Endothelial cell (in vitro differentiated cells): ENCODE measurements at places on chromosomes 1 and 21.

GRCh38 chr1:46718340-46718726, 581 bp downstream of the EFCAB14 start:
- no peak for DNase-seq

DNA sequence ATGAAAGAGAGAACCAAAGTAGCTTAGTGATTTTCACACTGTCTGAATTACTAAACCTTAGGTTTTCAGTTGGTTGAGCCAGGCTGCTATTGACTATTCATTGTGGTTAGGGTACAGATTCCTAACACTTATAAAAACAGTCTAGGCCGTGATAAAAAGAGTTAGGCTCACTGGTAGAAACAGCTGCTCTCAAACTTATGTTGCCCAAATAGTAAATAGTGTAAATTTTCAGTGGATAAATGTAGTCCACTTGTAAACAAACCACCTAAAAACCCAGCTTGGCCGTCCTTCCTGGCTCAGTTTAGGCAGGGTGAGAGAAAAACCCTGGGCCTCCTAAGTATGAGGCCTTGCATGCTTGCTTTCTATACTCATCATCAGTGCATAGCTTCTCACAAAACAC, 34.9 kb downstream of the ARID1A start:
- no peak for DNase-seq

GRCh38 chr1:57485643-57486042, 61.8 kb upstream of the DAB1 start:
- no peak for DNase-seq

DNA sequence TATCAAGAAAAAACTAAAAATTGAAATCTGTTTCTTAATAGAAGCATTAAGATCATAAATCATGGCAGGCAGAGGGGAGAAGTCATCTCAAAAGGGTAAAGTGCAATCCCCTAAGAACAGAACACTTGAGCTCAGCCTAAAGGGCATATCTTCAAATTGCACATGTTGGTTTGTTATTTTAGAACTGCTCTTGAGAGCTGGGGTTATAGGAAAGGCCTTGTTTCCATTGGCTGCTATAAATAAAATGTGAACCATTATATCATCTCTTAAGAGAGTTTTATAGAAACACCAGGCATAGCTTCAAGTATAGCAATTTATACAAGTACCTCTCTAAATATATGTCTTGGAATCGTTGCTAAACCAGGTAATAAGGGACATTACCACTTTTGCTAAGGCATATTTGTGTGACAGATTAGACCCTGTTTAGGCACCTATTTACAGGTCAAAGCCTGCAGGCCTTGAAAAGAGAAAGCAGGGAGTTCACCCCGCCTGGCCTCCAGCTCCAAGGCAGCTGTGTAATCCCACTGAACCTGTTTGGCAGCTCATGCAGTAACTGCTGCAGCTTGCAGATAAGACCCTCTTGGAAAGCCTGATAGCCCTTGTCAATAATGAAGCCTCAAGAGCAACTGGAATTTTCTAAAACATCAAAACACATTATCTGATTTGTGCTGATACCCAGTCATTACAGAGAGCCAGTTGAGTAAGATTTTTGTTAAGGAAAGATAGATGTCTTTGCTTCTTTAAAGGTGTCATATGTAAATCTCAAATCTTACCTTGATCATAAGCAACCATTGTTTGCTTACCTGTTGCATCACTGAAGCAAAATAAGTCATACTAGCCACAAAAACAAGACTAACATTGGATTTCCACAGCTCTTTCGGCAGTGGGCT, 24.2 kb upstream of the SYDE2 start:
- peak; percentile 18 for DNase-seq

DNA sequence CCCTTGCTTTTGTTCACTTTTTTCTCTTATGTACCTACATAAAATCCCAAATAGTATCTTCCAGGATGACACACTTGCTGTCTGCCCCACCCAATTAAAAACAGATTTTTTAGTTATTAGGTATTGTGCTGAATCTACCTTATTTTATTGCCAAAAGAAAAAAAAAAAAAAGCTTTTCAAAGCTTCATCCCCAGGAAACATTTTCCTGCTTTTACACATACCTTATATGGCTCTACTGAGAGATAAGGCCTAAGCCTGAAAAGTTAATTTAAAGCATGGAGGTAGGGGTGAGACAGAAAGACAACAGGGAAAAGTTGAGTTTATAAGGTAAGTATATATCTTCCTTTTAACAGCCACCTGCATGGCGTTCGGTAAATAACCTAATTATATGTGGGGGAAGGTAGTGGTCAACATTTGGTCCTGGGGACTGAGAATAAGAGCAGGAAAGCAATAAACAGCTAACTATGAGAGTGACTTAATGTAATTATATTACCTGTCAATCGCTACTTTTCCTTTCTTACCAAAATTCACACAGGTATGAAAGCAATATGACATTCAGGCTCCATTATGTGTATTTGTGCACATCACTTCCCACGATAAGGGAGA, 54.6 kb upstream of the BOLA1 start:
- DNase-seq: no peak

DNA sequence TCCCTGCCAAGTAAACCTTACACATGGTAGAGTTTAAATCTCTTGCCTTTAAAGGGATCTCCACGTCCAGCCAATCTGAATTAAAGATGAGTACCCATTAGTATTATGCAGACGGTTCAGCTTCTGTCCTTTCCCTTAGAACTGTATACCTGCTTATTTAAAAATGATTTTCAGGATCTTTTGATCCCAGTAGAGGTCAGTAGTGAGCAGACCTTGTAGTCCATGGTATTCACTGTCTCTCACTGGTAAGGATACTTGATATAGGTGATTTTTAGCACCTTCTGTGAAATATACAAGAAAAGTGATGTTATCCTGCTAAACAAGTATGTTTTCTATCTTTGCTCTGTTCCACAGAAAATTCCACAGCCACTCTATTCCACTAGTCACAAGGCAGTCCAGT, 1211.6 kb upstream of the ADGRL4 start:
- DNase-seq: peak; percentile 19
